ENCODE measurements at places on chromosomes 12 and 14. TPM values are rescaled to one million over a fixed set of nuclear protein-coding genes. Genes with fewer than 3 reads are reported as not detected.
A peak's percentile ranks its signal among the peaks of the same experiment; 100 is the strongest.

TAS2R42 gene
- total RNA-seq: not detected

MANSC1 gene
- 32.0 TPM for total RNA-seq

TBX5 gene
- not detected for total RNA-seq

- no peaks in the 10 kb centered on the region for H3K27me3 ChIP-seq
- no peak for DNase-seq
- H3K4me3 ChIP-seq: no peak overlapping the region
- H3K36me3 ChIP-seq: no peaks in the 10 kb centered on the region
- H3K4me1 ChIP-seq: peaks cover 16% of the 10 kb centered on the region
Measured at GRCh38 chr12:92393504-92393903, 247.9 kb upstream of the BTG1 start.

- H3K4me1 ChIP-seq: no peaks in the 10 kb centered on the region
- no peaks in the 10 kb centered on the region for H3K27me3 ChIP-seq
- H3K27ac ChIP-seq: no peak overlapping the region
- no peak for DNase-seq
- no peak overlapping the region for H3K4me3 ChIP-seq
Measured at GRCh38 chr12:122848471-122849351, 13.5 kb downstream of the HIP1R start.

DNA sequence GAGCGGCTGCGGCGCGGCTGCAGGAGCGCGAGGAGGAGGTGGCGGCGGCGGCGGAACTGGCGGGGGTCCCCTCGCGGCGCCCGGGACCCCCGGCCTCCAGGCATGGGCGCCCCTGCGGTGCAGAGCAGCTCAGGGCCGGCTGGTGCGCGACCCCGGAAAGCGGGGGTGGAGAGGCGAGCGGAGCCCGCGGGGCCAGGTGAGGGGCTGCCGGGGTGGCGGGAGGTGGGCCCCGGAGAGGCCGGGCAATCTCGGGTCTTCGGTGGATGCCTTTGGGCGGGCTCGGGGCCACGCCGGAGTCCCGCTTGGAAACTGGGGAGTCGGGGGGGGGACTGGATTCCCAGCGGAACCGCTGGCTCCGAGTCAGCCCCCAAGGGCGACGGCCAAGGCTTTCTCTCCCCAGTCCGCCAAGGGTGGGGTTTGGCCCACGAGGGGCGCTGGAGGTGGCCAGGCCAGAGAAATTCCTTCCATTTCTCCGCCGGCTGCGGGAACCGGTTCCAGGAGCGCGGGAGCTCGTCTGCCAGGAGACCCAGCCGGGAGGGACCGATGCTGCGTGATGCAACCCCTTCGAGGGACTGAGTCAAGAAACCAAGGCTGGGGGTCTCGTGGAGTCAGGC is 13.9 kb upstream of the NR4A1 start:
- peak overlapping the region; percentile 60 for H3K4me3 ChIP-seq
- H3K27me3 ChIP-seq: no peaks in the 10 kb centered on the region
- DNase-seq: peak; percentile 48
- H3K4me1 ChIP-seq: peaks cover 10% of the 10 kb centered on the region
- H3K27ac ChIP-seq: no peak overlapping the region

GRCh38 chr14:64786296-64787149 is 82.3 kb downstream of the PLEKHG3 start:
- peaks cover 16% of the 10 kb centered on the region for H3K4me1 ChIP-seq
- H3K27ac ChIP-seq: no peak overlapping the region
- DNase-seq: no peak
- no peaks in the 10 kb centered on the region for H3K36me3 ChIP-seq
- H3K27me3 ChIP-seq: 0 out of 2 replicates have a peak, but pooled peaks cover 4% of the 10 kb centered on the region
- H3K4me3 ChIP-seq: no peak overlapping the region

GRCh38 chr12:11500188-11500860 is 105.0 kb upstream of the PRB2 start:
- H3K36me3 ChIP-seq: no peaks in the 10 kb centered on the region
- no peaks in the 10 kb centered on the region for H3K27me3 ChIP-seq
- no peaks in the 10 kb centered on the region for H3K4me1 ChIP-seq
- no peak overlapping the region for H3K4me3 ChIP-seq

All from PC-9 (cell line).